Tibial nerve (tissue), 4 donors: ENCODE measurements at places on chromosomes 2 and 18. TPM values are rescaled to one million over a fixed set of nuclear protein-coding genes. Genes with fewer than 3 reads are reported as not detected.

The TMEM247 gene
- total RNA-seq = not detected

GRCh38 chr2:180015951-180016709 is 9.0 kb upstream of the CWC22 start:
- no peak for DNase-seq

DNA sequence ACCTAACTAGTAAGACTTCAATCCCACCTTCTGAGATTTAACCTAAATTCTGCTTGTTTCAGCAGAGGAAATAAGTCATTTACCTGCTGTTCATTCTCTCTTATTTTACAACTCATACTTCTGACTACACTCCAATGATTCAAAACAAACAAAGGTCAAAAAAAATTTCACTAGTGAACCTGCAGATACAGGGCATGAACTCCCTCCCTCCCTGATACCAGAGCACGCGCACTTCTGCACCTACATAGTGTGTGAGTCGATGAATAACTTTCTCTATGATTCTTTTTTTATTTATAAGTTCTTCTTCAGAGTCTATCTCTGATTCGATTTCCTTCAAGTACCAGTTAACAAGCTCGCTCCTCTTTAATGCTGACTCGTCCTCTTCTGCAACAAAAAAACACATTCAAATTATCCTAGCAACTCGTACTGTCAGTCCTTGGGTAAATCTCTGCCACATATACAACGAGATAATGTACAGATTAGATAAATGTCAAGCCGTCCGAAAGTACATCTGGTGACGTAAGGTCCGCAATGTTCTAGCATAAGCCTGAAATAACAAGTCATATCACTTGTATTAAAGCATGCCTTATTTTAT is 7.4 kb upstream of the LCT start:
- no peak for DNase-seq

DNA sequence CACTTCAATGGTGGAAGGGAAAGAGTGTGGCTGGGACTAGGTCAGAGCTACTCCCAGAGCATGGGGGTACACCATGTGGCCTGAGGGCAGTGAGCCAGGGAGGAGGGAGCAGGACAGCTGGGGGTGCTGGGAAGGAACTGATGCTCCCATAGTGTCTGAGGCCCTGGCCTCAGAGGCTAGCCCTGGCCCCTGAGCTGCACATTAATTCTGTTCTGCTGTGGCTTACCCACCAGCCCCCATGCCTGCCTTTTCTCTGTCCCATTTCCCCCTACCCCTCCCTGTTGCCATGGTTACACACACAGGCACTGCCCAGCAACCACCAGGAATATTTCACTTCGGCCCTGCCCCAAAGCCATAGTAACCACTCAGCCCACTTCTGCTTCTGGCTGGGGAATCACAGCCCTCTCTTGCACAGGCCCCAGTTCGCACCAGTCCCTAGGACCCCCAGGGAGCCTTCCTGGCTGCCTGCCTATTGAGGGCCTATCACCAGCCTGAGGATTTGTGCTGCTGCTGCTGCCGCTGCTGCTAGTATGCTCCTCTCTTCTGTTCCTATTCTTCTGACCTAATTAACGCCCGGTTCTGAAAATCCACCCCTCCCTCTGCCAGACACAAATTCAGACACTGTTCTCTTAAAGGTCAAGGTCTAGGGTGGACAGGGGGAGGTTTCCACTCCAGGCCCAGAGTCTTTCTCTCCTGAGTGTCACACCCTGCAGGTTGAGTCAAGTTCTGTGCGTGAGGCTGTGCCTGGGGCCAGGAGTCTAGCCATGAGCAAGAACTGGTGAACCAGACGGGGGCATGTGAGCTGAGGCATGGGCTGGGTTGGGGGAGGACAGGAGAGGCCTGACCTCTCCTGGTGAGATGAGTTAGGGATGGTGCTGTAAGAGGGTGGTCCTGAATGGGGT is 87.1 kb upstream of the MCFD2 start:
- DNase-seq = no peak
